ENCODE measurements at places on chromosomes 13 and 19.

- no peak for DNase-seq
Observed at GRCh38 chr19:46250076-46250735, 20.7 kb downstream of the IGFL1 start.

GRCh38 chr13:81779876-81780275, 1439.0 kb upstream of the SPRY2 start:
- peak; percentile 43 for DNase-seq

- DNase-seq = no peak
Observed at GRCh38 chr19:44789943-44790483, 12.3 kb downstream of the CBLC start.

DNA sequence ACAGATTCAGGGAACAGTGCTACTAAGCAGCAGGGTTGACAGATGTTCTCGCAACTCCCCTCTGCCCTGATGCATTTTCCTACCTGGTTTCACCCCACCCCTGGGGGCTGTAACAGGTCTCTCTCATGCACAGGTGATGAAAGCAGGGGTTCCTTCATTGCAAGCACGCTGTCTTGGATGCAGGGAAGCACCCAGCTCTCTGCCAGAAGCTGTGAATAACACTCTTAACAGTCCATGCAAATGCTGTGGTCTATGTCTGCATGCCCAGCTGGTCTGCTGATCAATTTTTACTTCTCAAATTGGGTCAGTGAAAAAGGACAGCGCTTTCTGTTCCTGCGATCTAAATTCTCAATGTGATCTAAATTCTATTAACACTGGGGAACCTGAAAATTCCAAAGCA, 246.3 kb upstream of the TSHZ3 start:
- no peak for DNase-seq

DNA sequence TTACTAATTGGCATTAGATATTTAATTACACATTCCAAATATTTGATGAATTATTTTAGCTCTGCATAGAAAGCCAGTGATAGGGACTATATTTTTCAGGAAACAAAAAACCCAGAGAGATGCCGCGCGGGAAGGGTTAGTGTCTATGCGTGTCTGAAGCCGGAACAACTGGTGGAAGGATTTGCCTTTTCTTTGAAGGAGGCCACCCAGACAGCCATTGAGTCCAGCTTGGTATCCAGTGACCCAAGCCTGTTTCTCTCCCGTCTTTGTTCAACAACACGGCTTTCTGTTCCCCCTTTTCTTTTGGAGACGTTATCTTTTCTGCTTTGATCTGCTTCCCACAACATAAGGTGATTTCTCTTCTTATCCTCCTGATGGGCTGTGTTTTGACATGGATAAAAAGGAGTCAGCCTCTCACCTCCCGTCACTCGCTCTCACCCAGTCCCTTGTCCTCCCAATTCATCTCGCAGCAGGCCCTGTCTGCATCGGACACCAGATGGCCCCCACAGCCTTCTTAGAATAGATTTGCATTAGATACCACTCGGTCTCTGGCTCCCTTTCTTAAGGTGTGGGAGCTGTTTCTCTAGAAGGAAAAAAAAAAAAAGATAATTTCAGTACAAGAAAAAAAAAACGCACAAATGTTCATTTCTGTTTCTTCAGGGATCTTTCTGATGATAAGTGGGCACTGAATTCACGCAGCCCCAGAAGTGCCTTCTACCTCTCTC, 361.8 kb downstream of the ZNF536 start:
- DNase-seq = no peak

- DNase-seq = no peak
Observed at GRCh38 chr13:112249644-112250610, 126.2 kb upstream of the SPACA7 start.

- DNase-seq = no peak
Observed at GRCh38 chr13:42307461-42307860, 35.5 kb downstream of the AKAP11 start.

DNA sequence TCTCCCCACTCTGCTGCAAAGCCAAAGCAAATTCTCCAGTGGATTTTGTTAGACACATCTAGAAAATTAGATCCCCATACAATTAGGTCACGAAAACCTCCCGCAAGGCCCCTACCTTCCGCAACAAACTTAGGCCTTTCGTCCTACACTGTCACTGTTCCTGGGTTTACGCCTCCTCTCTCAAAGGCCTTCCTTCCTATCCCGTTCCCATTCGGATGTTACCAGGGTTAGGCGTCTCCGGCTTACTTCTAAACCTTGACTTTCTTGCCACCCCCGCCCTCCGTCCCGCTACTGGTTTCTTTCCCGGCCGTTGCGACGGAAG, 754 bp downstream of the RNF6 start:
- DNase-seq = no peak

GRCh38 chr13:113658836-113659235, 838 bp upstream of the ATP4B start:
- no peak for DNase-seq

DNA sequence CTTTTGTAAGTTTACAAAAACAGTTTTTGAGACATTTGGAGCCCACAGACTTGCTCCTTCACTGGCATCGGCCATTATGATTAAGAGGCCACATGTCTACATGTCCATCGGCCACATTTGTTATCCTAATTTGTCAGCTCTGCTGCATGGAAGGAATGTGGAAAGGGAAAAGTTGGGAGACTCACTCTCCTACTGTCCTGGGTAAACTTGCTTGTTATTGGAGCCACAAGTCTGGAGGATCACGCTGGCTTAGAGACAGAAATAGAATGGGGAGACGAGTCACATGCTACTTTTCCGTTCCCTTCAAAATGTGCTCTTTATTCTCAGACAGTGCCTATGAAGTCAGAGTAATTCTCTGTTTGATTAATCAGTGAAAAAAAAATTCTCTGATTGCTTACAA, 741.2 kb upstream of the PCDH9 start:
- DNase-seq = no peak

DNA sequence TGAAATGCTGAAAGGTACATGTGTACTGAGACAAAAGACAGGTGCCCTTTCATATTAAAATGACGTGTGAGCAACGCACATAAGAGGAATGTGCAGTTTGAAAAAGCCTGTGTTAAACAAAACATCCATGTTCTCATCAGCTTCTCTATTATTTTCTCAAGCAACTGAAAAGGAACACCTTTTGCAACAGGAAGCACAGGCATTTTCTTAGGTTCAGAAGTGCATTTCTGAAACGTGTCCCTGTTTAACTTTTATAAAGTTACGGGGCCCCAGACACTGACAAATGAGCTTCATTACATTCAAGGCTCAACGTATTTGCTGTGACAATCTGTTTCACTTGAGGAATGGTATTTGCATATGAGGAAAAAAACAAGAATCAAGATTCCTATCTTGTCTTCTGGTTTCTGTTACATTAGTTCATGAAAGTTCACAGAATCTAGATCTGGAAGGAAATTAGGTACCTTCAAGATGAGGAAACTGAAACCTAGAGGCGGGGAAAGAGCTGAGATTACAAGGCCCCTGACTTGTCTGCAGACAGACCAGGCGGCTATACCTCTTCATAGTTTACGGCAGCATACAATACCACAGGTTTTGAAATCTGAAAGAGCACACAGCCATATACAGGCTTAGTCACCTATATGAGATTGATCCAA, 431.7 kb downstream of the KLF12 start:
- no peak for DNase-seq

DNA sequence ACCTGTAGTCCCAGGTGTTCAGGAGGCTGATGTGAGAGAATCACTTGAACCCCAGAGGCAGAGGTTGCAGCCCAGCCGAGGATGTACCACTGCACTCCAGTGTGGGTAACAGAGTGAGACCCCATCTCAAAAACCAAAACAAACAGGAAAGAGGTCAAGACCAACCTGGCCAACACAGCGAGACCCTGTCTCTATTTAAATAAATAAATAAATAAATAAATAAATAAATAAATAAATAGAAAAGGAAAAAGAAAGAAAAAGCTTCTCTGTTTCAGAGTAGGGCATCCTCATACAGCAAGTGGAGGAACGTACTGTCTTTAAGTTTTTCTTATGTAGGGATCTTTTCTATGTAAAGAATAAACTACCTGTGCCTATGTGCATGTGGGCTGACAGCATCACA, 2.3 kb downstream of the ZNF700 start:
- DNase-seq = no peak

- peak; percentile 36 for DNase-seq
Observed at GRCh38 chr13:39016787-39017186, 21.1 kb downstream of the PROSER1 start.

- no peak for DNase-seq
Observed at GRCh38 chr19:11979527-11979926, 14.7 kb downstream of the ZNF763 start.

GRCh38 chr19:48469934-48470680, 938 bp downstream of the CYTH2 start:
- DNase-seq = no peak

DNA sequence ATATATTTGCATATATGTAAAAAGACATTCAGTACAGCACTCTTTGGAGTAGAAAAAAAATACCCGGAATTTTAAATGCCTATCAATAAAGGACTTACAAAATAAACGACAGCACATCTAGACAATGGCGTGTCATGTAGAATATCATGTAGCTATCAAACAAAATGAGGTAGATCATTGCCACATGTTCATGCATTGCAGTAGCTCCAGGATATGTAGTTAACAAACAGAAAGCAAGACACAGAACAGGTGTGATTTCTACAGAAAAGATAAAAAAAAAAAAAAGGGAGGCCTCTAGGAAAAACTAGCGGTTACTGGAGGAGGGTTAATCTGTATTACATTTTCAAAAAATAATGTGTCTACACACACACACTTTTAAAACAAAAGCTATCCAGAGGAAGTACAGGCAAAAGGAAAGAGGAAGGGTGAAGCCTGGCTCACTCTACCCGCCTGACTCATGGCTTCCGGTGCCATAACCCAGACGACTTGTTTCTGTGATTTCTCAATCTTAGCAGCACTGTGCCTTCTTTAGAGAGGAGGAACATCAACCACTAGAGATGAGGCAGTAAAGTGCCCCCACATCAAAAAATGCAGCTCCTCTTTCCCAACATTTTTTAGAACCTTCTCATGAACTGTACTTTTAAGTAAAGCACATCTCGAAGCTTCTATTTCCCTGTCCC, 6.9 kb downstream of the KCTD12 start:
- peak; percentile 70 for DNase-seq

- no peak for DNase-seq
Observed at GRCh38 chr19:36401475-36401874, 17.0 kb downstream of the ZFP82 start.

DNA sequence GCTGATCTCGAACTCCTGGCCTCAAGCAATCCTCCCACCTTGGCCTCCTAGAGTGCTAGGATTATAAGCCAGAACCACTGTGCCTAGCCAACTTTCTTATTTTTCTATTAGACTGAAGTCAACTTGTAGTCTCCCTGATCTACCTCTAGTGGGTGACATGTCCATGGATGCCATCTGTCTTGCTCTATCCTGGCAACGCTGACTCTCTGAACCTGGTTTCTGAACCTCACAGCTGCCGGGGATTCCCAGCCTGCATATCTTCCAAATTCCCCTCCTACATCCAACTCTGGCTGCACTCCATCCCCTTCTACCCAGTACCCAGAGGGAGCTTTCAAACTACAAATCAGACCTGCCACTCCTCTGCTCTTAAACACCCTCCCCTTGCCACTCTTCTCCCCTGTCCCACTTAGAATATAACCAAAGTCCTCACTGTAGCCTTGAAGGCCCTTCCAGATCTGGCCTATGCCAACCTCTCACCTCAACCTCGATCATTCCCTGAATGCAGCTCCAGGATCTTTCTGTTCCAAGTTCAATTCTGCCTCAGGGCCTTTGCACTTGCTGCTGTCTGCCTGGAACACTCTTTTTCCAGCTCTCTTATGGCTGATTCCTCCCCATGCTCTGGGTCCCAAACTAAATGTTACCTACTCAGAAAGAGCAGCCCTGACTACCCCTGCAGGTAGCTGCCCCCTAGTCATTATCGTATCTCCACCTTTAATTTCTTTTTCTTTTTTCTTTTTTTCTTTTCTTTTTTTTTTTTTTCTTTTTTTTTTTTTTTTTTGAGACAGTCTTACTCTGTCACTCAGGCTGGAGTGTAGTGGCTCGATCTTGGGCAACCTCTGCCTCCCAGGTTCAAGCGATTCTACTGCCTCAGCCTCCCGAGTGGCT, 2.2 kb downstream of the CLIP3 start:
- DNase-seq = no peak

GRCh38 chr13:33106656-33107360, 90.6 kb downstream of the KL start:
- DNase-seq = no peak

DNA sequence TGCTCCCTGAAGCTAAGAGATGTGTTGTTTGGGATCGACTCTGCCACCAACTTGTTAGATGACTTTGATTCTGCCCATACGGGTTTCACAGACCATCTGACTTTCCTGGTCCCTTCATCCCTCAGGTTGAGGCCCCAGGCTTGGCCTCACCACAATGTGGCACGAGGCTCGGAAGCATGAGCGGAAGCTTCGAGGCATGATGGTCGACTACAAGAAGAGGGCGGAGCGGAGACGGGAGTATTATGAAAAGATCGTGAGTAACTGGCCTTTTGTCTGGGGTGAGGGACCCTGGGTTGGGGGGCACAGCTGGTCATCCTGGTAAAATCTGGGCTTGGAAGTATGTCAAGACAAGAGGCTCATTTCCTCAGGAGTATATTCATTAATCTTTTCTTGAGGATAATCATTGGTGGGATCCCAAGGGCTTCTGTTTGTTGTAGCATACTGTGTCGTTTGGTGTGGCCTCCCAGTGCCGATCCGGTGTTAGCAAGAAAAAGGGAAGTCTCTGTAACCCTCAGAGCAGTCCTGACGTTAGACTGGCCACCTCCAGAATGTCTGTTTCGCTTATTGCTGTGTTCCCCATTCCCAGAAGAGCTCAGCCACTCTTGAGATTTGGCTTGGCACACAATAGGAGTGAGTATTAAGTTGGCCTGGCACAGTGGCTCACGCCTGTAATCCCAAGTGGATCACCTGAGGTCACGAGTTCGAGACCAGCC, 1.4 kb downstream of the CLASRP start:
- DNase-seq = no peak

DNA sequence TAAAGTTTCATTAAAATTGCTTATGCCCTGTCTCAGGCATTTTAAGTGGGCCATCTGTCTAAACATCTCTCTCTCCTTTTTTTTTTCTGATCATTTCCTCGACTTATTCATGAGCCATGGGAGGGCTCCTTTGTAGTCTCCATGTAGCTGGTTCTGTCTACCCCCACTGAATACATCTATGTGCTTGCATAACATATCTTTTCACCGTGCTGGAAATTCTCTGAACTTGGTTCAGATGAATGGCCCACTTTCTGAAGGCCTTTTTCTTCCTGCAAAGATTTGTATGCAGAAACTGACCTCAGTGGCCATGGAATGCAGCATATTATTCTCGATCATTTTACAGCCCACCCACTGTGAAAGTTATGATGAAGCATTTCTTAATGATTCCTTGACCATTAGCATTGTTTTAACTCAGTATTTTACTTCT, 225.3 kb downstream of the GGACT start:
- peak; percentile 84 for DNase-seq

DNA sequence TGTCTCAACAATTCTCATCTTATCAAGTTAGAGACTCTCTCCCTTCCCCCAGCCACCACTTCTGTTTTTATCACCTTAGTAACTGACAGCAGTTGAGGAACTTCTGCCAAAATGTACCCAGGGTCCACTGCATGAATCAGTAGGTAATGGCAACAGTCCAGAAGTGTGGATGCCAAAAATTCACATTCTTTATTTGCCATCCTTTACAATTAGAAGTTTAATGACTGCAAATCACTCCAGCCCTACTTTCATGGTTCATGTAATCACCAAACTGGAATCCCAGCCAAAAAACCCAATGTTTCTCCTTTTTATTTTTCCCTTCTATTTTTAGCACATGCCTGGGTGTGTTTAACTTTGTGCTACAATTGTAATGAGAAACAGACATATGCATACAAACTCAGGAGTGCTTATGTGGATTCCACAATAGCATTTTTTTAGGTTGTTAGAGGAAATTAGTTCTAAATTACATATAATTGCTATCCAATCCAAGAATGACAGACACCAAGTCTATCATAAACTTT, 243.5 kb downstream of the RGCC start:
- DNase-seq = peak; percentile 81

All from astrocyte of the spinal cord (primary cell).